ENCODE measurements at places on chromosomes 5 and 9. TPM values are rescaled to one million over a fixed set of nuclear protein-coding genes. Genes with fewer than 3 reads are reported as not detected.

SPATA31C1 gene
- not detected for total RNA-seq

MARVELD2 gene
- total RNA-seq, result 48.7 TPM

- no peaks in the 10 kb centered on the region for H3K27me3 ChIP-seq
- no peak overlapping the region for H3K27ac ChIP-seq
- peaks cover 47% of the 10 kb centered on the region for H3K4me1 ChIP-seq
These were observed 148.7 kb downstream of the MLLT3 start for GRCh38 chr9:20473515-20474013.

CDX1 gene
- 351 TPM for total RNA-seq

- peaks cover 28% of the 10 kb centered on the region for H3K27me3 ChIP-seq
- H3K36me3 ChIP-seq, result no peaks in the 10 kb centered on the region
- H3K4me1 ChIP-seq, result peaks cover 4% of the 10 kb centered on the region
- no peak overlapping the region for H3K27ac ChIP-seq
- no peak for DNase-seq
- no peak overlapping the region for H3K4me3 ChIP-seq
These were observed 5.6 kb downstream of the ADAMTS13 start for GRCh38 chr9:133427658-133428348.

Data from transverse colon (tissue), 4 donors.